ENCODE measurements at places on chromosomes 2 and 18. TPM values are rescaled to one million over a fixed set of nuclear protein-coding genes. Genes with fewer than 3 reads are reported as not detected.

Gene LHCGR
- total RNA-seq, result 0.79 TPM

Gene ZNF396
- 6.2 TPM for total RNA-seq

Gene SLC30A3
- 5.5 TPM for total RNA-seq

Gene CAPN14
- 0.28 TPM for total RNA-seq

Gene GPAT2
- 0.79 TPM for total RNA-seq

Gene TMEM37
- 3.4 TPM for total RNA-seq

Gene NRP2
- 79.1 TPM for total RNA-seq

Gene CDK5R2
- 2.9 TPM for total RNA-seq

Gene ST8SIA5
- total RNA-seq, result 7.6 TPM

Gene LBX2
- total RNA-seq, result not detected

Gene BOK
- total RNA-seq, result 15.5 TPM

Gene CPLX4
- 0.20 TPM for total RNA-seq

Gene DIS3L2
- total RNA-seq, result 29.8 TPM

Gene SMYD1
- 0.06 TPM for total RNA-seq

Gene KHK
- 4.1 TPM for total RNA-seq

Gene FBXO48
- 1.3 TPM for total RNA-seq

Gene SAP130
- total RNA-seq, result 10.0 TPM

Gene MYOM1
- total RNA-seq, result 9.2 TPM

Gene RAPGEF4
- 65.8 TPM for total RNA-seq

Gene ST8SIA3
- total RNA-seq, result 8.9 TPM

Gene PARD6G
- total RNA-seq, result 11.8 TPM

Gene WDPCP
- 40.1 TPM for total RNA-seq

Gene ANTXR1
- 65.0 TPM for total RNA-seq

Gene AMER3
- 11.4 TPM for total RNA-seq

Gene SPATA3
- total RNA-seq, result not detected

Gene MORN2
- 16.7 TPM for total RNA-seq

Gene CLEC4F
- not detected for total RNA-seq

Gene CFAP65
- 0.79 TPM for total RNA-seq

Gene IL18RAP
- total RNA-seq, result 0.69 TPM

Gene SLC14A1
- total RNA-seq, result 19.4 TPM

Gene IL36A
- not detected for total RNA-seq

Gene ZNF521
- total RNA-seq, result 64.4 TPM

Gene SPATS2L
- 75.3 TPM for total RNA-seq

Gene IL37
- total RNA-seq, result not detected

Gene BIRC6
- total RNA-seq, result 103 TPM

Gene STPG4
- total RNA-seq, result 0.44 TPM

Gene LIMS4
- total RNA-seq, result 0.89 TPM

Gene LYPD6B
- total RNA-seq, result 5.7 TPM

Gene HOXD11
- total RNA-seq, result 1.4 TPM

Gene SIX3
- not detected for total RNA-seq

Gene PLCD4
- 9.0 TPM for total RNA-seq

Gene CCDC150
- total RNA-seq, result 10.2 TPM

Gene IL1F10
- total RNA-seq, result not detected

Gene SKOR2
- 1.3 TPM for total RNA-seq

Gene TMEM200C
- total RNA-seq, result 7.9 TPM

Gene TMBIM1
- total RNA-seq, result 93.4 TPM

Gene EFHD1
- 13.7 TPM for total RNA-seq

Gene TRIM54
- 0.17 TPM for total RNA-seq

Data from spinal cord (tissue), 10 donors.